H4 (cell line): ENCODE measurements at places on chromosomes 11 and 22. TPM values are rescaled to one million over a fixed set of nuclear protein-coding genes. Genes with fewer than 3 reads are reported as not detected.

DAGLA gene
- total RNA-seq, result 0.68 and 0.83 TPM in 2 replicates

CARD18 gene
- total RNA-seq, result not detected in 2 replicates

GRCh38 chr11:69702239-69702691, 1.6 kb downstream of the FGF19 start:
- no peak for DNase-seq

DNA sequence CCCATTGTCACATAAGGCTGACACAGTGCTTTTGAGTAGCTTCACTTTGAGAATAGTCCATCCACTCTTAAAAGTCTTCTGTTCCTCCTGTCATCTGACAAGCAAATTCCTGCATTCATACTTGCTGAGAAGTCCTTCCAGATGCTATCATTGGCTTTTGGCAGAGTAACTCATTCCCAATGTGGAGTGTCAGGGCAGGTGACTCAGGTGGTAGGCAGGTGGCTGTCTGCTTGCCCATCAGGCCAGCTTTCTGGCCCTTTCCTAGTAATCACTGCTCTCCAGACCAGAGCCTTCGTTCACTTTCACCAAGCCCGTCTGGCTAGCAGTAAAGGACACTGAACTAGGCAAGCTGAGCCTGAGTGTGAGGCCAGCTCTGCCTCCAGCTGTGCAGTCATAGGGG, 162.5 kb upstream of the CCDC90B start:
- DNase-seq, result no peak

DNA sequence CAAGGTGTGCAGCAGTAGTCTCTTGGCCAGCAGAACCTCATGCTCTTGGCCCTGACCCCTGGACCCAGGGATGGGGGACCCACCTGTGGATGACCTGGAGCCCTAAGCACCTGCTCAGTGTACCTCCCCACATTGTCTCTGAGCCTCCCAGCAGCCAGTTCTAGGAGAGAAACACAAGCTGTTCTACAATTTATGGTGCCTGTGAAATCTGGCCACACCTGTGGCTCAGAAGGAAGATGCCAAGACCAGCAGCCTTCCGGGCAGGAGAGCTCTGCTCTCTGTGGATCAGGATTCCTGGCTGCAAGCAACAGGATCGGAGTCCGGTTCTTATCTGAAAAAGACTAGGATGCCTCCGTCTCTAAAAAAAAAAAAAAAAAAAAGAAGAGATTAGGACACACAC, 103.6 kb upstream of the ANO1 start:
- no peak for DNase-seq

GRCh38 chr11:18282626-18283025, 16.6 kb downstream of the SAA1 start:
- DNase-seq, result no peak
